Stimulated activated CD4-positive, alpha-beta T cell treated with anti-CD3 and anti-CD28 coated beads, Interleukin-1b, Interleukin-23, amount 100 ng/mL, for 24 hours (primary cell): ENCODE measurements at places on chromosomes 1 and 21.

GRCh38 chr1:227712648-227713047, 22.5 kb downstream of the JMJD4 start:
- DNase-seq: no peak

DNA sequence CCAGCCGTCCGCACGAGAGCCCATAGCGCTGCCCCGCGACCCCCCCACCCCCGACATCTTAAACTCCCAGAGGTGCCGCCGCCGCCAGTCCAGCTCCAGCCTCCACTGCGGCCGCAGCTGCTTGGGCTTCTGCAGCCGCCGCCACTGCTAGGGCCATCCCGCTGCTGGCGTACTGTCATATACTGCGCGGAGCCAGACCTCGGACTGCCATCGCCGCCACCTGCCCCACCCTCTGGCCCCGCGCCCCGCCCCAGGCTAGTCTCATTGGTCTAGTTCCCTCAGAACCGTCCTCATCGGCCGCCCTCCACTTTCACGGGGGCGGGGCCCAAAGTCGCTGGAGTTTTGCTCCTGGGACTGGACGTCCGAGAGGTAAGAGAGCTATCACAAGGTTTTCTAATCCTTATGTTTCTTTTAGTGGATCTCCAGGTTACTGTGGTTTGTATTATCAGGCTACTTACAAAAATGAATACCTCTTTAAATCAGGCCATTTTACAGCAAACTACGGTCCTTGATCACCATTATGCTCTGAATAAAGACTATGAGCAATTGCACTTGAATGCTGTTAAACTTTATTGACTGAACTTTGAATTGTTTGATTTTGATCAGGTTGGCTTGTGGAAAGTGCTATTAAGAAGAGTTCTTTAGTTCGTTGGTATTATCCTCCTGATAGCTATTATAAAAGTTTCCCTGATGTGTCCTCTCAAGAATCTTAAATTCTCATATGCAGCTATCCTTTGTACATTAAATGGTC, 2.8 kb upstream of the CD1D start:
- peak; percentile 7 for DNase-seq

DNA sequence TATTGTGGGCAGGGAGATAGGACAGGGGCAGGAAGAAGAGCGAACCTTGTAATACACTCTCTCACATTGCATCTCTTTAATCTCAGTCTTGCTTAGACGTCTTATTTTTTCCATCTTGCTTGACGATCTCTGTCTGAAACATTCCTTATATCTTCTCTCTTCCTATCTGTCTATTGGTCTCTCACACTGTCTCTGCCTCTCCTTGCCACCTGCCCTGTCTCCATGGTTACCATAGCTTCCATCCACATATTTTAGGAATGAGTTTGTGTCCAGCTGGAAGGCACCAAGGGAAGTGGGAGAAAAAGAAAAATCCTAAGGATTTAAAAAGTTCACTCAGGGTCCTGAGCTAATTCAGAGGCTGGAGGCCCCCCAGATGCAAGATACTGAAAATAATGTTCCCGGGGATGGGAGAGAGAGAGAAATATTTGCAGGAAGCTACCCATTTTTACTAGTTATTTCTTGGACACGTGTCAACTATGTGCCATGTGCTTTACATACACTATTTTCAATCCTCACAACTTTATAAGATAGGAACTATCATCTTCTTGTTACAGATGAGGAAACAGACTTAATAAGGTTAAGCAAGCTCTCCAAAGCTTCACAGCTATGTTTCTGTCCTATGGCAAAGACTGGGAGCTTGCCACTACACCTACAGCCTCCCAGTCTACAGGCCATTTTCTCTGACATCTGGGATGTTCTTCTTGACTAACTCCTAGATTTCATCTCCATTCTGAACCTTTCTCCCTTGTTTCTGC, 933 bp downstream of the ANKRD34A start:
- DNase-seq: no peak

- DNase-seq: no peak
Observed at GRCh38 chr1:150267896-150268295, 920 bp downstream of the APH1A start.

- DNase-seq: no peak
Observed at GRCh38 chr1:172756024-172756423, 97.1 kb downstream of the FASLG start.

DNA sequence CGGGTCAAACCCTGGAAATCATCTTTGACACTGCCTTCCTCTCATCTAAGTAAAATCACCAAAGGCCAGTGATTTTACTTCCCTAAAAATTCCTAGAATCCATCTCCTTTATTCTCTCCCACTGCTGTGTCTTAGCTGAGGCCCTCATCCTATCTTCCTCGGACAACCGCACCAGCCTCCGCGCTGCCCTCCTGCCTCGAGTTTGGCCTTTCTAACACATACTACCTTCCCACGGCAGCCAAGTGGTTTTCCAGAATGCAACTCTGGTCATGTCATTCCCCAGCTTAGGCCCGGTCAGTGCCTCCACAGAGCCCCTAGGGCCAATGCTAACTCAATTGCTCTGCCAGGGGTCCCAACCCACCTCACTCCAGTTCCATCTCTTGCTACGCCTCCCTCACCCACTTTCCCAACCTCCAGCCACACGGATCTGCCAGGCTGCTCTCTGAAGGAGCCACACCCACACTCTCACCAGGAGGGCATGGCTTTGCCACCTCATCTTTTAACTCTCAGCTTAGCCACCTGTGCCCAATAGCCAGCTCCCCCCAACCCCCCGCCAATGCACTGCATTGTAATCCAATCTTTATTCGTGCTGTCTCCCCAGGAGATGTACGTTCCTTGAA, 6.8 kb downstream of the TMEM9 start:
- no peak for DNase-seq

- DNase-seq: no peak
Observed at GRCh38 chr1:200493344-200493743, 83.5 kb upstream of the ZNF281 start.

DNA sequence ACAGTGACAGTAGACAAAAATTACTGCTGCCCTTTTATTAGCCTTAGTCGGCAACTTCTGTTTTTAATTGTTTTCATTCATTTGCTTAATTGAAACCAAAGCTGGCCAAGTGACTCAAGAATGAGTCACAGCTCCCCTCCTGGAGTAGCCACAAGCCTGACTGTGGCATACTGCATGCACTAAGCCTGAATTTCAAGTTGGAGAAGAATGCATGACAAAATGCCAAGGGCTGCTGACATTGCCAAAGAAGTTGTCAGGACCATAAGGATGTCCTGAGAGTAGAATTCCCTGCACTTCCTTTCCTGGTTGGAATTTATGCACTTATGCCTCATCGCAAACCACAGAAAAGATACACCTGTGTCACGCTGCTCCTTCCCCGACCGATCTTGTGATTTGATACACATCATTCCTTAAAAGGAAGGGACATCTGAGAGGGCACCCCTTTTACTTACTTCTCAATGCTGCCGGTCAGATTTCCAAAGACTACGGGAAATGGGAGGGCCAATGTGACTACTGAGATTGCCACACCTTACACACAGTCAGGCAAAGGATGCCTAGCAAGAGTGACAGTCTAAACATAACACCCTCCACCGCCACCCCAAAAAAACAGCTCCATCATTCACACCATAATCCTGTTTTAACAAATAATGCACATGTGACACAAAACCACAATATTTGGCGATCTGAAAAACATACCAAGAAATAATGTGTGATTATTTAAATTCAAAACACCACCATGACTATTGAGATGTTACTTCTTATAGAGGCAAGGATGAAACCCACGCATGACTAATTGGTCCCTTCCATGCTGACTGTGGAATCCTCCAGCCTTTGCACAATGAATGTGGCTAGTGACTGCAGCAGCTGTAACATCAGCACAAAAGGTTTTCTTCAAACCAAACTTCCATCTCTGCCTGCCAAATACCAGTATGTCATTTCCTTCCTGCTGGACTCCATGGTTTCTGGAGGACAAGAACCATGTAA, 28.2 kb downstream of the VAV3 start:
- DNase-seq: peak; percentile 46

GRCh38 chr1:34520111-34520510, 234.7 kb upstream of the GJB5 start:
- no peak for DNase-seq

- no peak for DNase-seq
Observed at GRCh38 chr1:228145463-228146416, 4.0 kb upstream of the GJC2 start.

- DNase-seq: no peak
Observed at GRCh38 chr1:182183606-182184005, 122.1 kb upstream of the ZNF648 start.

GRCh38 chr1:186183219-186183618, 191.8 kb downstream of the TPR start:
- DNase-seq: peak; percentile 14

DNA sequence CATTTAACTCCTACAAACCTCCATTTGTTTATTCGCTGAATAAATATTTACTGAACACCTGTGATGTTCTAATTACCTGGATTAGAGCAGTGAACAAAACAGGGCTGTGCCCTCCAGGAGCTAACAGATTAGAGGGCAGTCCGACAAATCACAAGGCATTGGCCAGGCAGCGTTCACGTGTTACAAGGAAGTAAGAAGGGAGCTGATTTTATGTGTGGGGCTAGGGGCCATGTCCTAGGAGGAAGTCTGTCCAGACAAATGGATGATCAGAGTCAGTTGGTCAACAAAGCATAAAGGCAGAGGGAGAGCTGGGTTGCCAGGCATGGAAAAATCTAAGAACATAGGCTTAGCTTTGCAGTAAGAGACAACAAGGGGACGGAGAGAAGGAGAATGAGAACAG, 57.3 kb upstream of the BACE2 start:
- DNase-seq: no peak

DNA sequence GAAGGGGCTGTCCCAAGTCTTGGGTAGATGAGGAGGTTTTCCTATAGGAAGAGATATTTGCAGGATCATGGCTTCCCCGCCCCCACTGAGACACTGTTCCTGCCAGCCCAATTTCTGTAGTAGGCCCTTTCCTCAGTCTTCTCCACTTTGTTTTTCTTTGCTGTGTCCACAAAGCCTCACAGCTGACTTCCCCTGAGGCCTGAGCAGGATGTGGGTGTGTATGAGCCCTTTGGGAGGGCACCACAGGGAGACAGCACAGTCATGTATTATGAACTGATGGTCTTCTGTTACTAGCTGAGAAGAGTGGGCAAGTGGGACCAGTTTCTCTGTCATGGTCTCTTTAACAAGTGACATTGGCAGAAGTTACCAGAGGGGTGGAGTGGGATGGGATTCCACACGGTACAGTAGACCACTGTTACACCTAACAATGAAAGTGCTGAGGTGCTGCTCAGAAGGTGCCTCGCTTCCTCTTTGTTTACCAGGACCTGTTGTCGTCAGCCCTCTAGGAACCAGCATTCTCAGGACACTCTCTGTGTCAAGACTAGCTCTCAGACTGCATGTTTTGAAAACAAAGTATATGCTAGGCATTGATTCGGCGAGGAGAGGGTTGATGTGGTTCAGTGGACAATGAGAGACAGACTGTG, 253.8 kb upstream of the HOOK1 start:
- DNase-seq: no peak

DNA sequence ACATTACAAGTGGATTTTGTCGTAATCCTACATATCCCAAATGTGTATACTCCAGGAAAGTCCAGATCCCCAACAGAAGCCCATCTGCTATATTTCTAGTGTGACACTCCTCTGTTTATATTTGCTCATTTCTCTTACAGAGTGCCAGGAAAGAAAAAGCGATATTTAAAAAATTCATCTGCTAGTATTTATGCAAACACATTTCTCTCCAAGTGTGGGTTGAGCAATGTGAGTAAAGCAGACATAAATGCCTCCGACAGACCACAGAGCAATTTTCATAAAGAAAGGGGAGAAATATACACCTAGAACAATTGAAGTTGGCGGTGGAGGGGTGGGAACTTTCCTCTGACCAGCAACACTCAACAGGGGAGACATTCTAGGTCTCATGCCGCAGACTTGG, 22.2 kb upstream of the RAP1A start:
- DNase-seq: no peak

DNA sequence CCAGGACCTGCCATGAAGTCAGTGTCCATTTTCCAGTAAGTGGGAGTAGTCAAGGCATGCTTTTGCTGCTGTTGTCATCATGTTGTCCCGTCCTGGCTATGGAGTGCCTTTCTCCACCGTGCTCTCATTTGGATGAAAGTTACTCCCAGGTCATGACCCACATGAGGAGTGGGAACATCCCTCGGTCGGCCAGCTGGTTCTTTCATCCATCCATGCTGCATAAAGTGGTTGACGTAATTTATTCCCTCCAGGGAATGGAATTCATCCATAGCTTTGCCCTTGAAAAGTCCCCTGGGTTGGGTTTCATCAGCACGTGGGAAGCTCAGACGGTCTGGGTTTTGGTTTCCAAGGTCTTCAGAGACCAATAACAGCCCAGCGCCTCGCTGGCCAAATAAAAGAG, 11.6 kb downstream of the PLA2G2A start:
- no peak for DNase-seq

DNA sequence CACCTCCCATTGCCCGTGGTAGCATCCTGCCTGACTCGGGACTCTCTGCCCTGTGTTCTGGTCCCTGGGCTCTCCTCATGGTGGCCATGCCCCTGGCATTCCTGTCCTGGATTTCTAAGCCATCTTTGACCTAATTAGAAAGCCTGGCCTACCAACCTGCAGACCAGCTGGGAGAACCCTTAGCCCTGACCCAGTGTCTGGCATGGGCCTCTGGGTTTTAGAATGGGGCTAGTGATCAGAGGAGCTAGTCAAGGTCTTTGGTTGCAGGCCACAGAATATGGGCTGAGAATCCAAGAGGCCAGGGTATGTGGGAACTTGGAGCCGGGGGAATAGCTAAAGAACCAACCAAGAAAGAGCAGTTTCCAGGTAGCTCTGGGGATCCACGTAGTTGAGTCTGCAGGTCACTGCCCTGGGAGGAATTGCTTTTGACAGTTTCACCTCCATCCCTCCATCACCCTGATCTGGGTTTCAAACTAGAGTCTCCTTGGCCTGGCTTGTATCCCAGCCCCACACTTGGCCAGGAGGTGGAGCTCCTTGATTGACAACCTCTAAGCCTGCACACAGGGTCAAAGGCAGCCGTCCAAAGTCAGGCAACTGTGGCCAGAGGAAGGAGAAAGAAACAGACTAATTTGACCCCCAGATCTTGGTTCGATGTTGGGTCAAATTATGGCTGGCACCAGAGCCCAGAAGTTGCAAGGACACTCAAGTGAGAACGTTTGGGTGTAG, 54.7 kb upstream of the ABCG1 start:
- DNase-seq: no peak

- no peak for DNase-seq
Observed at GRCh38 chr1:244458781-244459180, 2.3 kb upstream of the CATSPERE start.

- DNase-seq: no peak
Observed at GRCh38 chr1:177122461-177123251, 41.9 kb downstream of the ASTN1 start.

GRCh38 chr1:160724465-160725242, 13.0 kb upstream of the CD48 start:
- DNase-seq: no peak

DNA sequence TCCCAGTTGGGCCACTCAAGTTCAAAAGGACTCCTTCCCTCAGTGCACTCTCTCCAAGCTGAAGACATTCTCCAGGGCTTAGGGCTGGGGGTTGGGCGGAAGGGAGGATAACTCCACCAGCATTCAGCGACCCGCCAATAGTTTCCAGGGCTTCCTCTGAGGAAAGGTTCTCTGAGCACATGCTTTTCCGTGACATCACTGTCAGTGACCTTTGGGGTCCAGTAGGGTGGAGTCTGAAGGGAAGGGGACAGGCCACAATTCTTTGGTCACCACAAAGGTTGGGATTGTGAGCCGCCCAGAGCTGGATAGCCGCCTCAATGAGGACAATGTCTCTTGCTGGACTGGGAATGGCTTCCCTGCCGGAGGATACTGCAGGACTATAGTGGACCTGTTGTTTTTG, 22.8 kb upstream of the RXRG start:
- DNase-seq: no peak
